ENCODE measurements at places on chromosomes 16 and 17. TPM values are rescaled to one million over a fixed set of nuclear protein-coding genes. Genes with fewer than 3 reads are reported as not detected.

The ARRB2 gene
- 12.9 TPM for total RNA-seq

The FGF11 gene
- total RNA-seq = 1.6 TPM

The HSD11B2 gene
- 5.3 TPM for total RNA-seq

The UTS2R gene
- 2.2 TPM for total RNA-seq

The MSRB1 gene
- 16.3 TPM for total RNA-seq

The SLC6A2 gene
- 2.3 TPM for total RNA-seq

The LRRC37A gene
- total RNA-seq = 2.2 TPM

The KAT8 gene
- 65.2 TPM for total RNA-seq

The DLX3 gene
- total RNA-seq = not detected

The MPP3 gene
- total RNA-seq = 7.1 TPM

DNA sequence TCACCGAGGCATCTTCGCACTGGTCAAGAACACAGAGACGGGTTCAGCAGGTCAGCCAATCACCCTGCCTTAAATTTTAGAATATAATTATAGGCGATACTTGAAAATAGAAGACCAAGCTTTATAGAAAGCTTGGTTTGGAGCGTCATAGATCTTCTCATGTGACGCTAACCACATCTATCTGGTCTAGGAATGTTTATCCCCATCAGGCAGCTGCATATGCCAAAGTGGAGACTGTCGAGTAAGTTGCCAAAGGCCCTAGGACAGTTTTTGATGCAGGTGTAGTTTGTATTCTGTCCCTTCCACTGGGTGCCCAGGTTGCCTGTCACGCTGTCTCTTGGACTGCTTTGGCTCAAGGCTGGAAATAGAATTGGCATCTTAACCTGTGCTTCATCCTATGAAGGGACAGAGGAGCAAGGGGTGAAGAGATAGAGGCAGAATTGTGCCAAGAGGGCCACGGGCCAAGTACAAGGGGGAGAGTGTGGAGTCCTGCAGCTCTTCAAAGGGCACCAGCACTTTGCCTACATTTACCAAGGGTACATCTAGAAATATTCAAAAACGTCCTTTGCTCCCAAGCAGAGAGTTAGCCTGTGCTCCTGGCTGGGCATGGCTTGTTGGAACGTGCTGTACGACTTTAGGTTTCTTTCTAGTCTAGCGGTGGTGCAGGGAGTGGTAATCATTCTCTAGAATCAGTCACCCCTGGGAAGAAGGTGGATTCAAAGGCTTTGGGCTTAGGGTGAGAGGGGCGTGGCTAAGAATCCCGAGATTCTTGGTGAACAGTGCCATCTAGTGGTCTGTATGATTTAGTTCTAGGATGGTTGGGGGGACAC is 5.3 kb upstream of the WIPI1 start:
- H3K27ac ChIP-seq = peak overlapping the region; percentile 65

DNA sequence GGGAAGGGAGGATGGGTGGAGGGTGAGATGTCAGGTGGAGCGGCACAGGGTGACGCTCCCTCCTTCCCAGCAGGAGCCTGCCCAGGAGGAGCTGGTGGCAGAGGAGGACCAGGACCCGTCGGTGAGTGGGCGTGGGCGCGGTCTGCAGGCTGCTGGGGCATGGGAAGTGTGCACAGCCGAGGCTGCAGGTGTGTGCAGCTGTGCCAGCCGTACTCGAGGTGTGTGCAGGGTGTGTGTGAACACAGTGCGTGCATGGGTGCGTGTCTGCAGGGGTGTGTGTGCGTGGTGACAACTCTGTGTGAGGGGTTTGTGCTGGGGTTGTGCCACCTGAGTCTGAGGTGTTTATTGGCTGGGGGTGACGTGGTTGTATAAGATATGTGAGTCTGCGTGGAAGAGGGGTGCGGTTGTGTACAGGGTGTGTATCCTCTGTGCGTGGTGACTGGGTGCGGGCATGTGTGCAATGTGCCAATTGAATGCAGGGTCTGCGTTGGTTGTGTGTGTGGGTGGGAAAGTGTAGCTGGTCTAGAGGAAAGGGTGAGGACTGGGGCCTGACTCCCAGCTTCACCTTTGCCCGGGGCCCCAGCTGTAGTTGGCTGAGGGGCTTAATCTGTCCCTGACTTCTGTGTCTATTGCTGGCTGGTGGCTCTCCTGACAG is 670 bp downstream of the TNFSF12 start:
- H3K4me3 ChIP-seq = peak overlapping the region; percentile 72
- DNase-seq = no peak
- H3K4me1 ChIP-seq = peaks cover 19% of the 10 kb centered on the region
- H3K36me3 ChIP-seq = peaks cover 6% of the 10 kb centered on the region
- peak overlapping the region; percentile 79 for H3K27ac ChIP-seq

- H3K27ac ChIP-seq = no peak overlapping the region
- DNase-seq = no peak
- H3K4me3 ChIP-seq = no peak overlapping the region
- H3K27me3 ChIP-seq = peaks cover 11% of the 10 kb centered on the region
- no peaks in the 10 kb centered on the region for H3K36me3 ChIP-seq
- H3K4me1 ChIP-seq = no peaks in the 10 kb centered on the region
These were observed 211.9 kb downstream of the GSG1L start for GRCh38 chr16:27851586-27851985.

- peak overlapping the region; percentile 53 for H3K4me3 ChIP-seq
- no peak overlapping the region for H3K27ac ChIP-seq
- peak; percentile 76 for DNase-seq
- H3K4me1 ChIP-seq = peaks cover 38% of the 10 kb centered on the region
- H3K36me3 ChIP-seq = no peaks in the 10 kb centered on the region
- peaks cover 56% of the 10 kb centered on the region for H3K27me3 ChIP-seq
These were observed 333 bp upstream of the NOG start for GRCh38 chr17:56593086-56593645.

DNA sequence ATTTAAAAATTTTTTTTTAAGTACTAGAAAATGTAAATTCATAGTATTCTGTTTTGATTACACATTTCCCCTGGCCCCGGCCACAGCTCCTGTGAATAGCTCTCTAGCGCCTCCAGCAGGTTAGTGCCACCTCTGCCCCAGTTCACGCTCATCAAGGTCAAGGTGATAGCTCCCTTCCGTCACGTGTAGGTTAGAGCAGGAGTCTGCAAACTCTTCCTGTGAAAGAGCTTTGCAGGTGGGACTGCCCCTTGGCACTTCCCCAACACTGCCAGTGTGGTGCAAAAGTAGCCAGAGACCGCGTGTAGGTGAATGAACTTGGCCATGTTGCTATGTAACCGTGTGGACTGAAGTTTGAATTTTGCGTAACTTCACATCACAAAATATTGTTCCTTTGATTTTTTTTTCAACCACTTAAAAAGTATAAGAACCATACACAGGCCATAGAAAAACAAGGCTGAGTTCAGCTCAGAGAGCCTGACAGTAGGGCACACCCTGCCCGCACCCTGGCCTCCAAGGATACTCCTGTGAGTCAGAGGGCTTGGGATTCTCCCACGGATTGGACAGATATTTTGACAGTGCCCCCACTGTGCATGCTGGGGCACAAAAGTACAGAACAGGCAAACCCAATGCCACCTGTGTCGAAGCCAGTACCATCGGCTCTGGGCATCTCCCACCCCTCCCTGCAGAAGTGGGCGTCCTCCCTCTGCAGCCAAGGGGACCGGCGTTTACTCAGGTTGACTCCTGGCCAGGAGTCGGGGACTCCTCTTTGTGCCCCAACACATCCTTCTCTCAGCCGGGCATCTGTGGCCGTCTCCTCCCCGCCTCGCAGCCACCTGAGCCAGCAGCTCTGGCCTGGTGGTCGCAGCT is 92.0 kb upstream of the CHMP6 start:
- H3K36me3 ChIP-seq = peaks cover 26% of the 10 kb centered on the region
- no peak overlapping the region for H3K27ac ChIP-seq
- no peaks in the 10 kb centered on the region for H3K27me3 ChIP-seq
- no peak for DNase-seq
- no peak overlapping the region for H3K4me3 ChIP-seq

- H3K4me1 ChIP-seq = peaks cover 80% of the 10 kb centered on the region
- H3K36me3 ChIP-seq = peaks cover 3% of the 10 kb centered on the region
- H3K27me3 ChIP-seq = no peaks in the 10 kb centered on the region
- no peak overlapping the region for H3K4me3 ChIP-seq
These were observed 90.6 kb upstream of the CIBAR2 start for GRCh38 chr16:85202631-85203461.

- H3K36me3 ChIP-seq = no peaks in the 10 kb centered on the region
- no peaks in the 10 kb centered on the region for H3K4me1 ChIP-seq
These were observed 56.5 kb downstream of the PIGL start for GRCh38 chr17:16273499-16273898.

GRCh38 chr16:3745751-3746355 is 28.5 kb upstream of the TRAP1 start:
- H3K4me1 ChIP-seq = peaks cover 6% of the 10 kb centered on the region
- no peak for DNase-seq
- no peaks in the 10 kb centered on the region for H3K27me3 ChIP-seq
- no peak overlapping the region for H3K4me3 ChIP-seq
- peaks cover 60% of the 10 kb centered on the region for H3K36me3 ChIP-seq
- H3K27ac ChIP-seq = no peak overlapping the region

- H3K4me1 ChIP-seq = no peaks in the 10 kb centered on the region
- no peak for DNase-seq
- H3K36me3 ChIP-seq = peaks cover 22% of the 10 kb centered on the region
- no peak overlapping the region for H3K4me3 ChIP-seq
- H3K27me3 ChIP-seq = no peaks in the 10 kb centered on the region
These were observed 9.8 kb upstream of the MED11 start for GRCh38 chr17:4721203-4722135.

All from muscle of leg (tissue), 16 donors.